Activated CD4-positive, alpha-beta T cell treated with anti-CD3 and anti-CD28 coated beads, Interleukin-2, amount 50 U/mL, for 1 hour (primary cell): ENCODE measurements at places on chromosomes 7 and 10.

- no peak for DNase-seq
Observed at GRCh38 chr7:45915606-45916005, 5.5 kb downstream of the IGFBP3 start.

GRCh38 chr7:36214608-36215456 lies 61.8 kb downstream of the EEPD1 start:
- no peak for DNase-seq

- DNase-seq, result peak; percentile 55
Observed at GRCh38 chr7:1555813-1556543, at the start of gene TMEM184A. TMEM184A (minus strand) TSS chr7:1556205; CDS start chr7:1555484, 721 bp downstream.

- DNase-seq, result no peak
Observed at GRCh38 chr7:91064938-91065337, 199.3 kb upstream of the FZD1 start.

DNA sequence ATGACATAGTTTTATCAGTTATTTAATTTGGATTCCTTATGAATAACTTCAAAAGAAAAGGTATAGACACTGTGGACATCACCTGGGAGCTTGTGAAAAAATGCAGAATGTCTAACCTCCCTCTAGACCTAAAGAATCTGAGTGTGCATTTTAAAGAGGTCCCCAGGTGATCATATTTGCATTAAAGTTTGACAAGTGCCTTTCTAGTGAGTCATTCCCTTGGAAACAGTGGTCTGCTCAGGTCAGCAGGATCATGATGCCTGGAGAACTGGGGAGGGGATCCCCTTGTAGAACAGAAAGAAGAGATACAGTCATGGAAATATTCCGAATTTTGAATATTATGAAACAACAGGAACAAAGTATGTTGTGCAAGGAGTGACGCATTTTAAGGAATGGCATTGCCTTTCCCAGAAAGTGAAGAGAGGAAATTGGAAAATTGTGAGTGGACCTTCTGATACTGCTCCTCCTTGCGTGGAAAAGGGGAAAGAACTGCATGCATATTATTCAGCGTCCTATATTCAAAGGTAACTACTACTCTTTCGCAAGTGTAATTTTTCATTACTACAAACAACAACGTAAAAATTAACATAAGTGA lies 4.6 kb downstream of the STEAP2 start:
- DNase-seq, result no peak

DNA sequence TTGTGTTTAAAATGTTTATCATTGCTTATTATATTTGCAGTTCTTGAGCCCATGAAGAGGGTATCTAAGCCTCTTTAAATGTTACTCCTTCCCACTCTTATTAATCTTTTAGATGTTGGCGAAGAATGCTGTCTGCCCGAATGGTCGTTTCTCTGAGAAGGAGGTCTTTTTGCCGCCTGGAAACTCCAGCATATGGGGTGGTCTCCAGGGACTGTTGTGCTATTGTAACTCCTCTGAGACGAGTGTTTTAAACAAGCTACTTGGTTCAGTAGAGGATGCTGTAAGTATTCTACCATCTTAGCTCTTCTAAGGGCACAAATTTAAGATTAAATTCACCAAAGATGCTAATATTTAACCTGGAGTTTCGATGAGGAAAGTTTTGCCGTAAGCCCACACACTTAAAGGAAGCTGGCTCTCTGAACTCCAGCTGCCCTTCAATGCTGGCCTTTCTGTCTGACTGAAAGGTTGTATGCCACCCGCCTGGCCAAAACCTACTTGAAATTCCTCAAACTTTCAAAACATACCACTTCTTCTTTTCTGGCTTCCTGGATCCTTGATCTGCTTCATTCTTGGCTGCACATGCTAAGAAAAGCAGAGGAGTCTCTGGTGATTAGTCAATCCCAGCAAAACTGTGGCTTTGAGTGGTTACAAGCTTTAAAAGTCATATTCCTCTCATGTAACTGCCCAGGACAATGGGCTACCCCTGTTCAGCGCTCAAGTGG lies 74.7 kb downstream of the ABCA13 start:
- DNase-seq, result no peak

DNA sequence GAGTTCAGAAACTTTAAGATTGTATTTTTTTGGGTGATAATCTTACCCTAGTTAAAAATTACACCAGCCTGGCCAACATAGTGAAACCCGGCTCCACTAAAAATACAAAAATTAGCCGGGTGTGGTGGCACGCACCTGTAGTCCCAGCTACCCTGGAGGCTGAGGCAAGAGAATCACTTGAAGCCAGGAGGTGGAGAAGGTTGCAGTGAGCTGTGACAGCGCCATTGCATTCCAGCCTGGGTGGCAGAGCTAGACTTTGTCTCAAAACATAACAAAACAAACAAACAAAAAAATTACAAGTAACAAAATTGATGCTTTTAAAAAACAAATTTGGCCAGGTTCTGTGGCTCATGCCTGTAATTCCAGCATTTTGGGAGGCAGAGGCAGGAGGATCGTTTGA lies 76.7 kb downstream of the ANKRD61 start:
- DNase-seq, result no peak

DNA sequence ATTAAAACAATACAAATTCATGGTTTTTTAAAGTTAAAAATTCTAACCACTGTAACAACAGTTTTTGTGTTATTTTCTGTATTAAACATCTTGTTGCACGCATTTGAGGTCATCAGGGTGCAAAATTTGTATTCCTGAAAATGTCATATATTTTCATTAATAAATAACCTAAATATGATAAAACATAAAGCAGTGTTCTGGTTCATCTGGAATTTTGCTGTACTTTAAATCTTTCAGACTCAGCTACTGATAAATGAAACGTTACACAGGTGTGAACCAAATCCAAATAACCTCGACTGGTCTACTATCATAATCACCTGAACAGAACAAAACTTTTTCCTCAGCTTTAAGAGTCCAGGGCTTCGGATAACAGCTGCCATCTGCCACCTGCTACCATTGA lies 6.9 kb downstream of the IFIT2 start:
- no peak for DNase-seq

GRCh38 chr7:53900856-53901528 lies 641.2 kb upstream of the VSTM2A start:
- no peak for DNase-seq
